AG20443 (cell line): ENCODE measurements at places on chromosomes 4 and X.

DNA sequence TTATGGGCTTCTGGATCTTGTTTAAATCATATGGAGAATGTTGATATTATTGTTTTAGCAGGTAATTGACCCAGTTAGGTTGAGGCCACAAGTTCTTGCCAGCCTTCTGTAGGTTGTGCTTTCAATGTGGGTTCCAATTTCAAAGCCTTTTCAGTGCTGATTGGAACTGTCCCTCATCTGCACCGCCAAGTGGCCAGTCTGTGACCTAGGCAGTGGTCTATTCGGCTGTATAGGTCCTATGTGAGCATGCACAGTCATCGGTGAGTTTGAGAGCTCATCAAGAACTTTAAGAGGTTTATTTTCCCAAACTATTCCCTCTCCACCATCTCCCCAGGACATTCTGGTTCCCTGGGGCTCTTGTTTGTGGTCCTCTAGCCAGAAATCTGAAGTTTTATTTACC is 35.7 kb downstream of the DDX53 start:
- DNase-seq = no peak

GRCh38 chrX:40278340-40279090 is 180.8 kb upstream of the BCOR start:
- no peak for DNase-seq

- DNase-seq = no peak
Measured at GRCh38 chr4:10031668-10032590, 10.6 kb upstream of the SLC2A9 start.

GRCh38 chrX:47143894-47144625 is 442 bp downstream of the NDUFB11 start:
- peak; percentile 64 for DNase-seq

DNA sequence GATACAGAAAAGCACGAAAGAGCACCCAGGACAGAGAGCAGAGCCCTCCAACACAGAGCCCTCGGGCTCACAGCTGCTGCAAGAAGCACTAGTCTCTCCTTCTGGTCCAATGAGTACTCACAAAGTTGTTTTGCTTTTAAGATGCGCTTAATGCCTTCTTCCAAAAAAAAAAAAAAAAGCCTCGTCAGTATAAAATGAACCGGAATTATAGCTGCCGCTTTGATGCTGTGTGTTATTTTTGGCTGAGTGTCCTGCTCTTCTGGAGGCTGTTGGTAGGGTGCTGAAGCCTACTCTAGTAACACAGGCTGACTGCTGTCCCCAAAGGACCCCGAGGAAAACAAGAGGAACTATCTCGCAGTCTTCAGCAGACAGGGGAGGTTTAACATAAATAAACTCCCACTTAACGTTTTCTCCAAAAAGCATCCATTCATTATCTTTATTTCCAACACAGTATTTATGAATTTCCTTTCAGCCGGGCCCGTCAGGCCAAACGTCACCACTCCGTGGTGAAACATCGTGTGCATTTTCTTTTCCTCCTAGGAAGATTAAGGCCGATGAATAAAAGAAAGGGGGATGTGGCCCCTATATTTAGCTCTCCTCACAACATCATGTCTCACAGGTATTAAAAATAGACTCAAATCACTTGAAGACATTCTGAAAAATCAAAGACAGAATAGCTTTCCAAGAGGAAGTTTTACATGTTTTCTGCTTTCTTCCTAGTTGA is 213.7 kb upstream of the PPARGC1A start:
- no peak for DNase-seq

DNA sequence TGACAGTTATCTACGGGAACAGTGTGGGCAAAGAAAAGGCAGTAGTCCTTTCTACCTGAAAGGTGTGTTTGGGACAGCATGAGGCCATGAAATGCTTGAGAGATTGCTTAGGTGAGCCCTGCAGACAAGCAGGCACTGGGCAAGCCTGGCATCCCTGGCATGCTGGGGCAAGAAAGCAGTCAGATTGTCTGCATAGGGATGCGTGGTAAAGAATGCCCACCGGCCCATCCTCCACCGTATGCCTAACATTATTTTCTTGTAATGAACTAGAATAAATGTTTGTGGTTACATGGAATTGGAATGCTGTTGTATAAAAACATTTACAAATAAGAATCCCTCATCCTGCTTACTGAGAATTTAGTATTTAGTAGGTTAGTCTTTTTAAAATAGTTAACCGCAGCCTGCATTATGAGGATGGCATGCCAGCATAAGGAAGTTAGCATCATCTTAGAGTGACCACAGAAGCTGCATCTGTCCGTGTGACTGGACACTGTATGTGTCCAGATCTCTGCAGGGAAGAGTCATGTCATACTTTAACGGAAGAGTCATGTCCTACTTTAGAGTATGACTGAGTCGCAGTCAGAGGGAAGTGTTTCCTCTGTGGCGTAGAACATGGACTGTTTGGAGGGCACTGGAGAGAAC is 18.9 kb downstream of the ZBTB49 start:
- DNase-seq = peak; percentile 82

DNA sequence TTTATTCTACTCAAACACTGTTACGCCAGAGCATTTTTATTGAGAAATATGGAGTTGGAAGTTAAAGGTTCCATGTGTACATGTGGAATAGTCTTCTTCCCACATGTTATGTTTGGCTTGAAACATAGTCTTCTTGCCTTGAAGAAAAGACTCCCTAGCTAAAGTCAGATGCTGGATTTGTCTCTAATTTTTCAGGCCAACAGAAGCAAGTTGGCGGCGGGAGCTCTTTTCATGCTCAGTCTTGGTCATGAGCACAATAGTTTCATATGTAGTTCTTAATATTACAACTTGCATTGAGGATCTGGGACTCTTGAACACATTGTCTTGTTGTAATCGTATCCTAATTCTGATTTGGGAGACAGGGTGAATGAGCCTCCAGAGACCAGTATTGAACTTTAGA is 19.4 kb downstream of the SEPTIN11 start:
- no peak for DNase-seq

DNA sequence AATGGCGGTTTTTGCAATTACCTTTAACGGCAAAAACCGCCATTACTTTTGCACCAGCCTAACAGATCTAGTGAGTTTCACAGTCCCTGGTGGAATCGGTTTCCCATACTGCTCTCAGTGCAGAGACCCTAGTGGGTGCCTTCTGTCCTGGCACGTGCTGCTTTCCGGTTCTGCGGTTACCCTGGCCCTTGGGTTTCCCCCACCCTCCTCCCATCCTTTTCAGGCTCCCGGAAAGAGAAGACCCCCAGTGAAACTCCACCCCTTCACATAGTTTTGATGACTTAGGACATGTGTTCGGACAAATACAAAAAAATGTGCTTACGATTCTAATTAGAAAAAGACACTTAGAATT is 36.9 kb downstream of the NLGN3 start:
- DNase-seq = no peak

- no peak for DNase-seq
Measured at GRCh38 chr4:65589331-65589730, 81.0 kb downstream of the EPHA5 start.

GRCh38 chrX:4225086-4225485 is 511.6 kb upstream of the PRKX start:
- DNase-seq = no peak

GRCh38 chr4:100061835-100062234 is 111.8 kb upstream of the H2AZ1 start:
- peak; percentile 11 for DNase-seq

DNA sequence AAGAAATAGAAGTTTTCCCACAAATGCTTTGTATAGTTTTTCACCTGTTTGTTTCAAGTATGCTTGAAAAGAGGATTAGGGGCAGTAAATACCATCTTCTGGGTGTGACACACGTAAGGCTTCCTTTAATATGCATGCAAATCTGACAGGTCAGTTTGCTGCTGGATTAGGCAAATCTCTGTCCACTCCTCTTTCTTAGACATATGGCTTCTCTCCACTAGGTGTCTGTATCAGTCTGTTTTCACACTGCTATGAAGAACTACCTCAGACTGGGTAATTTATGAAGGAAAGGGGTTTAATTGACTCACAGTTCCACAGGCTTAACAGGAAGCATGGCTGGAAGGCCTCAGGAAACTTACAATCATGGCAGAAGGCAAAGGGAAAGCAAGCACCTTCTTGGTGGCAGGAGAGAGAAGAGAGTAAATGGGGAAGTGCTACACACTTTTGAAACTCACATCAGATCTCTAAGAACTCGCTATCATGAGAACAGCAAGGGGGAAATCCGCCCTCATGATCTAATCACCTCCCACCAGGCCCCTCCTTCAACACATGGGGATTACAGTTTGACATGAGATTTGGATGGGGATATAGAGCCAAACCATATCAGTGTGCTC is 66.9 kb downstream of the TAB3 start:
- no peak for DNase-seq

DNA sequence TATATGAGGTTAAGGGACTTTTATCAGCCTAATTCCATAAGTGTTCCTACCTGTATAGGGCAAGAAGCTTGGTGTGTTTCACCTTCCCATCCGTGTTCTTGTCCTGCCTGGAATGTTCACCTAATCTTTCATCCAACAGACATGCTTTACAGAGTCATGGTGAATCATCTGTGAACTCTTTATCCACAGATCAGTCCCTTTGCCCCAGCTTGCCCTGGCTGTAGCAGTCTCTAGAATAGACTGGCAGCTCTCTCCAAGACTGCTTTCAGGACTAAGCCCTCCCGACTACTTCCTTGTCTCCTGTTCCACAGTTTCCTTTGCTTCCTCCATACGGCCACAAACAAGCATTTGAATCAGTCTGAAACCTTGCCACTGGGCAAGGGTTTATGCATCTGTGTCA is 177.9 kb upstream of the IL15 start:
- DNase-seq = no peak

- no peak for DNase-seq
Measured at GRCh38 chrX:153926858-153927671, 1.0 kb upstream of the ARHGAP4 start.

- peak; percentile 11 for DNase-seq
Measured at GRCh38 chrX:102835504-102836146, 101.4 kb upstream of the RAB40AL start.

GRCh38 chr4:87982446-87983010 is 7.0 kb downstream of the SPP1 start:
- no peak for DNase-seq

DNA sequence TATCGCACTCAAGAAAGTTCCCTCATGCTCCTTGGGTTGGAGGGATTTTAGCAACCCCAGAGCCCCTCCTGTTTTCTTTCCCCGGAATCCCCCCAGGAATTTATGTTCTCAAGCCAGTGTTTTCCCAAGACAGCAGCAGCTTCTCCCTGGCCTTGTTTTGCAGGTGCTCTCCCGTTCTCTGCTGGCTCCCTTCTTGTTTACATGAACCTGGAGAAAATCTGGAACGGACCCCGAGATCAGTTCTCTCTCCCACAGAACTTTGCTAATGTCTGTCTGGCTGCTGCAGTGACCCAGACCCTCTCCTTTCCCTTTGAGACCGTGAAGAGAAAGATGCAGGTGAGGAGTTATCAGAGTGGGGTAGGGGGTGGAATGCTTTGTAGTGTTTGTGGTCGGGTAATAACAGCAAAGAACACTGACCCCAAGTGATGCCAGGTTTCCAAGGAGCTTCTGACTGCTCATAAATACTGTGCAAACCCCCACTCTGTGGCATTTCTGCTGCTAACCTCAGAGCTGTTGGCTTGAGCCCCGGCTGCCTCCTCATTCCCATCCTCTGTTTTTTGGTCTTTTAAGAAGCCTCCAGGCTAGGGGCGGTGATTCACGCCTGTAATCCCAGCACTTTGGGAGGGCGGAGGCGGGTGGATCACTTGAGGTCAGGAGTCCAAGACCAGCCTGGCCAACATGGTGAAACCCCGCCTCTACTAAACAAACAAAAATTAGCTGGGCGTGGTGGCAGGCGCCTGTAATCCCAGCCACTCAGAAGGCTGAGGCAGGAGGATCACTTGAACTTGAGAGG is 11.1 kb downstream of the SLC25A43 start:
- peak; percentile 81 for DNase-seq

GRCh38 chr4:168537571-168537970 is 40.7 kb downstream of the PALLD start:
- no peak for DNase-seq

DNA sequence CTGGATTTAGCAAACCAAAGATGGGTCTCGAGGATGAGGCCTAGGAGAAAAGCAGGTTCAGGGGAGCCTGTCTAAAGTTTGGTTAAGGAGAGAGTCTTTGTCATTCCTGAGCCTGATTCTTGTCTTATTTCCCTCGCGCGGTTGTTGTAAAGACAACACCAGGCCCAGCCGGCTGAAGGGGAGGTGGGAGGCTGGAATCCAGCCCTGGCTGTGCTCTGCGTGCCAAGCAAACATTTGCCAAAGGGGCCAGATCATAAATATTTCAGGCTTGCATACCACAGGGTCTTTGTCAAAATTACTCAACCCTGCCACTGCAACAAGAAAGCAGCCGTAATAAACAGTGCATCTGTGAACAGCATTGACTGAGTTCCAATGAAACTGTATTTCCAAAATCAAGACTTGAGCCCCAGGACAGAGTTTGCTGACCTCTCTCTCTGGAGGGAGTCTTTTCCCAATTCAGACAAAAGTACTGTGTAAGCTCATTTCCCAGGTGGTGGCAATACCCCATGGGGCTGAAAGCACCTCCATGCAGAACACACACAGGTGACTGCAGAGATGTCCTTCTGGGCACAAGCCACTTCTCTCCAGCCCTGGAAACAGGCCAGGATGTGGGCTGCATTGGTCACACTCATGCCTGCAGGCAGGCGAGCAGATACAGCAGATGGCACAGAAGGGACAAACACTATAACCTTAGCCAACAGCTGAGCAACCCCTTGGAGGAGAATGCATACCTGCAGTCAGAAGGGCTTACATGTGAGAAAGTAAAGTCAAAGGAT is 320.3 kb downstream of the STK32B start:
- peak; percentile 63 for DNase-seq

- DNase-seq = no peak
Measured at GRCh38 chrX:42269186-42269585, 345.8 kb upstream of the CASK start.

DNA sequence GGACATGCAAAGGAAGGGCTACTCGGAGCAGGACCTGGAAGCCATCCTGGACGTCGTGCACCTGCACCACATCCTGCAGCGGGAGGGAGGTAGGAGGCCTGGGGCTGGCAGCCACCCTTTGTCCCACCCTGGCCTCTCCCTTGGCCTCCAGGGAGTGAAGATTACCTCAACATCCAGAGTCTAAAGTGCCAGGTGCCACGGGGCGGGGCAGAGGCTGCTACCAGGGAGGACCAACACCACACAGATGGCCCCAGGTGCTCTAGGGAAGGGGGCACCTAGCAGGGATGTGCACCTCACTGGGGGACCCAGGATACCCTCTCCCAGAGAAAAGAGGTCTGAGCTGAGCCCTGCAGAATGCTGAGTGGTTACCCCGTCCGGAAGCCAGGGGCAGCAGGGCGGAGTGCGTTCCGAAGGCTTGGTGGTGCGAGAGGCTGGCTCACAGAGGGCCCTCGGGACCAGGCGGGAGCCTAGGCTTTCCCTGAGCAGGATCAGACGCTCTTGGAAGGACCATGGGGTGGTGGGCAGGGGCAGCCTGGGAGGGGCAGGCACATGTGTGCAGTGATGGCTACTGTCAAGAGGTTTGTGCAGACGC is 16.1 kb downstream of the ABCD1 start:
- no peak for DNase-seq

GRCh38 chr4:71188156-71188640 is 150.6 kb upstream of the SLC4A4 start:
- no peak for DNase-seq
